ENCODE measurements at places on chromosomes 5 and 9.

DNA sequence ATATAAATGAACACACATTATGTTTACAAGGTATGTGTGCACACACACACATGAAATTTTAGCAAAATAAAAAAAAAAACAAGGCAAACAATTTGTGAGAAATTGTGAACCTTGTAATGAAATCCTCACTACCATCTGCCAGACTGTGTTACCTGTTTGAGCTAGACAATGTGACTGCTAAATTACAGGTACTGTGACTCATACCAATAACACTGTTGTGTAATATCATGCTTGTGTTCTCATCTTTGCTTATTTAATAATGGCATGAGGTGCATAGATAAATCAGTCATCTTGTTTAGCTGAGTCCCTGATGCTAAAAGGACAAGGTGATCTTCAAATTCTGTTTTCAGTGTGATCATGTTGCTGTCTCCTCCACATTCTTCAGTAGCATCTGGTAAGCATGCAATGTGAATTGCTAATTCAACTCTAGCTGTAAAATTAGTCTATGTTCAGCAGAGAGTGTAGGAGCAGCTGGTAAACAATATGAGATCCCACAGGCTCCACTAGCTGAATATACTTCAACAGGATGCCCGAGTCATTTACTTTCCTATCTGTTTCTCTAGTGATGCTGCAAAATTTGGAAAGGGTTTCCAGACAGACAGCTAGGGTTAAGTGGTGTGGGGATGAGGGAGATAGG, 966.3 kb upstream of the C9orf72 start:
- DNase-seq = no peak

DNA sequence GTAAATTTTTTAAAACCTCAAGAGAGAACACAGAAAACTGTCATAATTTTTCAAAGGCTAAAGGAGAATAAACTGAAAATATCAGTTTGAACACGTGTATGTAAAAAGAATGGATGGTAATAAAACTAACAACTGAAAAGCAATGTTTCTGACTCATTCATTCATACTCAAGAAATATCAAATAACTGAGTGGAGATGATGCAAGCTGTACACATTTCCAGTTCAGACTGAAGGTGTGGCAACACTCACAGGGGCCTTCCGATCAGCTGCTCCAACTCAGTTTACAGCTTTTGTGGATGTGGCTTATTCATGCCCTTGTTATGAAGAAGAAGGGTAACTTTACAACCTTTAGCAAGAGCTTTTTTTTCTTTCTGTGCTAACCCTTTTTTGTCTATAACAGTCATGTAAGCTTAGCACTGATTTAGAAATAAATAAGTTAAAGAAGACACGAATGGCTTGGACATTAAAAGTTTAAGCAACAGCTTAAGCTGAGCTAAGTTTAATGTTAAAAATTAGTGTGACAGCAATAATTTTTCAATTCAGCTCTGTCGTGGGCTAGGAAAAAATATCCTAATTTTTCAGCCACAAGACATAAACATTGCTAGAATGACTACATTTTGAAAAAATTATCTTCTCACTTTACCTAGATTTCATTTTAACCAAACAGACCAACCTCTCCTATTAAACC, 453.5 kb downstream of the RAB3C start:
- no peak for DNase-seq

- no peak for DNase-seq
These were observed 4.8 kb downstream of the PSMB7 start for GRCh38 chr9:124410321-124410913.

GRCh38 chr5:2188661-2189060, 305.9 kb upstream of the IRX4 start:
- DNase-seq = no peak

- DNase-seq = no peak
These were observed 1758.8 kb upstream of the WWC1 start for GRCh38 chr5:166532456-166533220.

DNA sequence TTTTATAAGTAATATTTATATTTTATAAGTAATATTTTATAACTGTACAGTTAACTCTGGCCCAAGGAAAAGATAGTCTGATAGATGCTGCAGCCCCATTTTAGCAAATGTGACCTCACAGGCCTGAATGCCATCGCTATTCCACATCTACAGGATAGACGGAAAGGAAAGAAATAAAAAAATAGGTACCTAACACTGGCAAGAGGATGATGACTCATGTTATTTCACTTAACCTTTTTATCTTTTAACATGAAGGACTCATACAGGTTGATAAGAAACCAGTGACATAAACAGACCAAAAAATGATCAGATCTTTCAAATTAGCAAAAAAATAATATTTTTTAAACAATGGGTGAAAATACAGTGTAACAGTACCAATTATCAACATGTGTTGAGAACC, 2.7 kb downstream of the CD274 start:
- no peak for DNase-seq

- no peak for DNase-seq
These were observed 7.4 kb upstream of the AMACR start for GRCh38 chr5:34015120-34015822.

DNA sequence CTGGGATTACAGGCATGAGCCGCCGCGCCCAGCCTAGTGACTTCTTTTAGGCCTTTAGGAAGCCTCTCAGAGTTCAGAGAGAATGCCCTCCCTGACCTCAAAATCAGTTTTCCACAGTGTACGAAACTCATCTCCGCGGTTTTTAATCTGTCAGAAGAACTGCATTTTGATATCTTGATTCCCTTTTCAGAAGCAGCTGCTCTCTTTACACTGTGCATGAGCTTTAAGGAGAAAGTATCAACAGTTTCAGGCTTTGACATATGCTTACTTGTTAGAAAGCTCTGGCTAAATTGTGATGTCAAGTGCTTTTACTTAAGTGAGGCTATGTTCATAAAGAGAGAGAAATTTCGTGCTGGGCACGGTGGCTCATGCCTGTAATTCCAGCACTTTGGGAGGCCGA, 74.6 kb downstream of the USP20 start:
- DNase-seq = no peak

Measured in hepatic stellate cell (primary cell).